Hippocampal formation (tissue), 2 donors: ENCODE measurements at places on chromosomes 4 and X.

DNA sequence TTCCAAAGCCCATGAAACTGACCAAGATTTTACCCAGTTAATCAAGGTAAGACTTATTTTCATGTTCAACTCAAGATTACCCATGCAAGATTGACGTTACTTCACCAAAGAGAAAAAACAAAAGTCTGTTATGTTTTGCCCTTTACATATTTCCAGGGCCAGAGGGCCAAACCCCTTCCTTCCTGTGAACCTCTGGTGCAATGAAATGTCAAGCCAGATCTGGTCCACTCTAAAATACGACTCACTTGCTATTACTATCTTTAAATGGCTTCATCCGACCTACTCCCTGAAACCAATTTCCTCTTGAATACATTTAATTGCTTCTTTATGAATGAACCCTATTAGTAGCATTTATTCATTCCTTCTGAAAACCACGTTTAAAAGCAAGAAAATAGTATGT lies 33.0 kb downstream of the TSPAN5 start:
- DNase-seq = no peak

DNA sequence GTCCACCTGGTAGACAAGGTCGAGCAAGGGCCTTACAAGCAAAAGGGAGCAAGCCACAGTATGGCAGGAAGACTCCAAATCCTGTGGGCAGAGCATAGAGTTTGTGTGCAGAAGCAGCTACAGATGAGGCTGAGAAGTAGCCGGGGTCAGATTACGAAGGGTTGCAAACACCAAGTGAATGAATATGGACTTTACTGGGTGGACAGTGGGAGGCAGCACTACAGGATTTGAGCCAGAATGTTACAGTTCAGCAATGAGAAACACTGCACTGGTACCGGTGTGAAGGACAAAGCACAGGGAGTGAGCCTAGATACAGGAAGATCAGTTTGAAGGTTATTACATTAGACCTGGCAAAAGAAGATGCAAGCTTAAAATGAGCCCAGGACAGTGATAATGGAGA lies 46.1 kb upstream of the HOPX start:
- DNase-seq = no peak

- DNase-seq = no peak
Observed at GRCh38 chrX:85244450-85245211, 840 bp downstream of the ZNF711 start.

- DNase-seq = no peak
Observed at GRCh38 chrX:27008486-27008885, 454.7 kb downstream of the PPP4R3C start.

GRCh38 chr4:96312046-96312685 lies 472.3 kb downstream of the PDHA2 start:
- DNase-seq = no peak

GRCh38 chr4:83920375-83920774 lies 384.5 kb downstream of the GPAT3 start:
- no peak for DNase-seq

DNA sequence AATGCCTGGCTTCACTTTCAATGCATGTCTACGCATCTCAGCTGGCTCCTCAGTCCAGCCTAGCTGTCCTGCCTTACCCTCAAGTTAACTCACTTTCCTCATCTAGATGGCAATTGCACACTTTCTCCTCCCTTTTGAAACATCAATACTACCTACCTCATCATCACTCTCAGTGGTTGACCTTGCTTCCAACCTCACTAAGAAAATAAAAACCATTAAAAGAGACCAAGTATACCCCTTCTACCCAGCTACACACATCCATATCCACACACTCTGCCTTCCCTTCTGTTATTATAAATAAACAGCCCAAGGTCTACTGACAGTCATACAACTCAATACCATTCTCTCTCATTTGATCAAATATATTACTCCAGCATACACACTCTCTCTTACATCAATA lies 21.5 kb downstream of the SLC10A7 start:
- DNase-seq = no peak

DNA sequence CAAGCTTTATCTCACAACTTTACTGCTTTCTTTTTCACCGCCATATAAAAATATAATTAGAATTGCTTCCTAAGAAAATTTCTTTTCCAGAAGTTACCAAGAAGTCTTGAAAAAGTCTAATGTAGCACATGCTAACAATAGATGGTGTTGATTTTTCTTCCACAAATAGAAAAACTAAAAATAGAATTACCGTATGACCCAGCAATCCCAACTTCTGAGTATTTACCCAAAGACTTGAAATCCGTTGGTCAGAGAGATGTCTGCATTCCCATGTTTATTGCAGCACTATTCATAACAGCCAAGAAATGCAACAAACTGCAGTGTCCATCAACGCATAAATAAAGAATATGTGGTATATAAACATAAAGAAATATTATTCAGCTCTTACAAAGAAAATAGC lies 17.8 kb upstream of the EDNRA start:
- DNase-seq = no peak

GRCh38 chr4:168221301-168221700 lies 97.3 kb downstream of the DDX60 start:
- DNase-seq = no peak

- DNase-seq = no peak
Observed at GRCh38 chrX:141467442-141467841, 117.1 kb downstream of the SPANXA1 start.

DNA sequence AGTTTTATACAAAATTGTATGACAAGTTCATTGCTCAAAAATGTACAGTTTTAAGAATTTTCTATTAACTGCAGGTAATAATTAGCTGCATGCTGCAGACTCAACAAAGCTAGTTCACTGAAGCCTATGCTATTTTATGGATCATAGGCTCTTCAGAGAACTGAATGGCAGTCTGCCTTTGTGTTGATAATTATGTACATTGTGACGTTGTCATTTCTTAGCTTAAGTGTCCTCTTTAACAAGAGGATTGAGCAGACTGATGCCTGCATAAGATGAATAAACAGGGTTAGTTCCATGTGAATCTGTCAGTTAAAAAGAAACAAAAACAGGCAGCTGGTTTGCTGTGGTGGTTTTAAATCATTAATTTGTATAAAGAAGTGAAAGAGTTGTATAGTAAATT lies 131.0 kb downstream of the TET2 start:
- DNase-seq = no peak
